CD4-positive, alpha-beta T cell treated with Interleukin-21 for 1 hour (primary cell): ENCODE measurements at places on chromosomes 1 and 21.
A peak's percentile ranks its signal among the peaks of the same experiment; 100 is the strongest.

- no peak for DNase-seq
Measured at GRCh38 chr1:115833856-115834255, 7.1 kb downstream of the NHLH2 start.

DNA sequence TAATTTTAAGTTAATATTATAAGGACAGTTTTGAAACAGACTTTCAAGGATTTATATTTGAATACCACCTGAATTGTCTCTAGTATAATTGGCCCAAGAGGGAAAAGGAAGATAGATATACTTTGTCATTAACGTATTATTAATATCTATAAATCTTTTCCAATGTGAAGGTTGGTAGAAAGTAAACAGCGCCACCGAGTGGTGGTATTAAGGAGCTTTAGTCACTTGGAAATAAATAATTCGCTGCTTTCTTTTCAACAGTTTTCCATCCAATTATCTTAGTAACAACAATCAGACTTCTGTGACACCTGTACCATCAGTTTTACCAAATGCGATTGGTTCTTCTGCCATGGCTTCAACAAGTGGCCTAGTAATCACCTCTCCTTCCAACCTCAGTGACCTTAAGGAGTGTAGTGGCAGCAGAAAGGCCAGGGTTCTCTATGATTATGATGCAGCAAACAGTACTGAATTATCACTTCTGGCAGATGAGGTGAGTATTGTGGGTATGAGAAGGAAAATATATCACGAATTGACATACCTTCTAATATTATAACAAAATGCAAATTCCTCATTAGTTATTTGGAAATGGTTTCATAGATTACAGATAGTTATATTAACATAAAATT is 37.7 kb downstream of the SH3GLB1 start:
- peak; percentile 59 for DNase-seq

GRCh38 chr1:205436776-205437410 is 15.0 kb upstream of the LEMD1 start:
- no peak for DNase-seq

DNA sequence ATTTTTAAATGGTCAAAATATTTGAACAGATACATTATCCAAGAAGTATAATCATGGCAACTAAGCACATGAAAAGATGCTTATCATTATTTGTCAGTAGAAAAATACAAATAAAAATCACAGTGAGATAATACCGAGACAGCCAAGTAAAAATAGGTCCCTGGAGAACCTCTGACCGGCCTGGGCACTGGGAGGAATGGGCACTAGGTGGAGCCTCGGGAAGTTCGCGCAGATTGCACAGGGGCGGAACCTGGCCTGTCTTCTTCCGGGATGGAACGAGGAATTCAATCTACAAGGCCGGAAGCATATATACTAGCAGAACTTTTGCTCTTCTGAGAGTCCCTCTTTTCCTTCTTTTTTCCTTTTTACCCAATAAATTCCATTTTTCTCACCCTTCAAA is 148.5 kb upstream of the CHRM3 start:
- DNase-seq, result no peak

- DNase-seq, result no peak
Measured at GRCh38 chr1:207851696-207852095, 59.2 kb downstream of the CD34 start.

DNA sequence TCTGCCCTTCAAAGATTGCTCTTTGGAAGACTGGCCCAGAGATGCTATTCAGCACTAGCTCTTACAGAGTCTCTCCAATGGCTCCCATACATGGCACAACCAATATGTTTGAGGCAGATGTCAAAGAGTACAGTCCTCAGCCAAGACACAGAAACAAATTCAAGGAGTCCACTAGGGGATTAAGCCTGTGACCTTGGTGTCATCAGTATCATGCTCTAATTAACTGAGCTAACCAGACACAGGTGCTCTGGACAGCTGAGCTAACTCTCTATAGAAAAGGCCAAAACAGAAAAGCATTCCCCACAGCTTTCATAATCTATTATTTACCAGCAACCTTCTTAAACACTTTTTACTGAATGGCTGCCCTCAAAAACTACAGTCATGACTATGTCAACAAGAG is 666.0 kb upstream of the PLXNA2 start:
- no peak for DNase-seq

DNA sequence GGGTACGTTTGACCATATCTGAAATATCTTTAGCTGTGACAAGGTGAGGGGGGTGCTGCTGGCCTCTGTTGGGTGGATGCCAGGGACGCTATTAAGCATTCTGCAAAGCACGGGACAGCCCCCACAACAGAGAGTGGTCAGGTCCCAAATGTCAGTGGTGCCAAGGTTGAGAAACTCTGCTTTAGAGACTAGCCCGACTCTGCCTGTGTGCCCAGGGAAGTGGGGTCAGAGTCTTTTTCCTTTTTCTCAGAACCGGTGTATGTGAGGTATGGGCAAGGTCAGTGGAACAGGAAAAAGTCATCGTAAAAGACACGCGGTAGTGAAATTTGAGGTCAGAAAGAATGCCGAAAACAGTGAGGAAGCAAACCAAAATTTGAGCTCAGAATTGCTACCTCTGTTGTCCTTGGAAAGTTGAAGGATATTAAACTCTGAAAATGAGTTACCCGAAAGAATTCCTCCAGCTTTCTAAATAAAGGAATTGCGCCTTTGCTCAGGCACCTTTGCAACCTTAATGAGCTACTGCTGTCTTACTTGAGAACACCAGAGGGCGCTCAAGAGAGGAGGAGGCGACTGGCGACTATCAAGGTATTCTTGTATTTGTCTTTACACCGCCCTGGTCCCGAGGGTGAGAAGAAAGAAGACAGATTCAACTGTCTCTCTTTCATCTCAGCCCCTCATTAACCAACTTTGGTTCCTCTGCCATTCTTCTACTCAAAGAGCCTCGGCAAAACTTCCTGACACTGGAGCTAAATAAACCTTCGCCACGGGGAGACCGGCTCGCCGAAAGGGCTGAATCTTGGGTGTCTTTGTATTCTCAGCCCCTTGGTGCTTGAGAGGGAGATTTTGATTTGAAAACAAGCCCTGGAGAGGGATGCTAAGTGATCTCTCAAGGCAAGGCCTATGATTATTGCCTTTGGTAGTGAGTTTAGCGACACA is 85.4 kb upstream of the OLIG2 start:
- DNase-seq, result peak; percentile 59

DNA sequence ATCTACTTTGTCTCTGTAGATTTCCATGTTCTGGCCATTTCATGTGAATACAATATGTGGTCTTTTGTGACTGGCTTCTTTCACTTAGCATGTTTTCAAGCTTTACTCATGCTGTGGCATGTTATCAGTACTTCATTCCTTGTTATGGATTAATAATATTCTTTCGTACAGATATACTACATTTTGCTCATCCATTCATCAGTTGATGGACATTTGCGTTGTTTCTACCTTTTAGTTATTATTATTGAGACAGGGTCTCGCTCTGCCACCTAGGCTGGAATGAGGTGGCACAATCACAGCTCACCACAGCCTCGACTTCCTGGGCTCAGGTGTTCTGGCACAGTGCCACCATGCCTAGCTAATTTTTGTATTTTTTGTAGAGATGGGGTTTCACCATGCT is 21.4 kb downstream of the SFPQ start:
- no peak for DNase-seq

- DNase-seq, result no peak
Measured at GRCh38 chr1:53107570-53108322, 34.7 kb downstream of the SLC1A7 start.

DNA sequence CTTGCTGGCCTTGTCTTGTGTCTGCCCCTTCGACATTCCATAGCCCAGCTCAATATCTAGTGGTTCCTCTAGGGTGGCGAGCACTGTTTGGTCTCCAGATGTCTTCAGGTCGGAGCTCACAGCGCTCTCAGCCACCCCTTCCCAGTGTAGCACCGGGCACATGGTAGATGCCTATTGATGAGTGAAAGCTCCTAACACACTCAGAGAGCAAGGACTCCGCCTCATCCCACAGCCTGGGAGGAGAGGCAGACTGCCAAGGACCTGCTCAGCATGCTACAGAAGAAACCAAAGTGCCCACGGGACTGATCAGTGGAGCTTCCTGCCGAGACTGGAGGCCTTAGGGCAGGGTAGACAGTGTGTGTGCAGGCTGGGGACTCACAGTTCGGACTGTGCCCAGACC is 10.9 kb downstream of the PCSK9 start:
- DNase-seq, result no peak

DNA sequence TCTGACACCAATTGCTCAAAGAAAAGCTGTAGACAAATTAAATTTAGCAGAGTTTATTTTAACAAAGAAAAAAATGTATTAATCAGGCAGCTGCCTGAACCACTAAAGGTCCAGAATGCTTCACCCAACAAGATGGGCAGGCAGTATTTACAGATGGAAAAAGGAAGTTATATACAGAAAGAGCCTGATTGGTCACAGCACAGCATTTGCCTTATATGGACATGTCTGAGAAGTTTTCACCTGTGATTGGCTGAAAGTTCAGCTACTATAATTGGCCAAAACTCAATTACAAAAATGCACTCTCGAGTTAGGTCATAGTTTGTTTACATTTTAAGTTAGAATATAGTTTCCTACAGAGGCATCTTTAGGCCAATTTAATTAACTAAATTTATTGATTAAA is 15.1 kb upstream of the FMO1 start:
- no peak for DNase-seq

- no peak for DNase-seq
Measured at GRCh38 chr1:20339811-20340457, 49.3 kb downstream of the VWA5B1 start.

DNA sequence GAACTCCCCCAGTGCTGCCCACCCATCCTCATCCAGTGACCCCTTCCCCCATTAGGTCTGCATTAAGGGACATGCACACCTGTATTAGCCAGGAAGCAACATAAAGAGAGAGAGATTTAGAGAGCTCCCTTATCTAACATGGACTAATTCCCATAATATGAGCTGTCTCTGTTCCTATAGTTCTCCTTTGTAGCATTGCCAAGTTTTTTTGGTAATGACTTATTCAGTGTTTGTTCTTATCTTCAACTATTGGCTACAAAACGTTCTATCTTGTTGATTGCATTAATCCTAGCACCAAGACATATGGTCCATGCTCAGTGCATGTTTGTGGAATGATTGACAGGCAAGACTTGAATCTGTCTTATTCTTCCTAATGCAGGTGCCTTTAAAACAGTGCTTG is 264.0 kb downstream of the ADGRL2 start:
- no peak for DNase-seq

GRCh38 chr1:70164350-70164749 is 41.0 kb downstream of the LRRC40 start:
- DNase-seq, result no peak

DNA sequence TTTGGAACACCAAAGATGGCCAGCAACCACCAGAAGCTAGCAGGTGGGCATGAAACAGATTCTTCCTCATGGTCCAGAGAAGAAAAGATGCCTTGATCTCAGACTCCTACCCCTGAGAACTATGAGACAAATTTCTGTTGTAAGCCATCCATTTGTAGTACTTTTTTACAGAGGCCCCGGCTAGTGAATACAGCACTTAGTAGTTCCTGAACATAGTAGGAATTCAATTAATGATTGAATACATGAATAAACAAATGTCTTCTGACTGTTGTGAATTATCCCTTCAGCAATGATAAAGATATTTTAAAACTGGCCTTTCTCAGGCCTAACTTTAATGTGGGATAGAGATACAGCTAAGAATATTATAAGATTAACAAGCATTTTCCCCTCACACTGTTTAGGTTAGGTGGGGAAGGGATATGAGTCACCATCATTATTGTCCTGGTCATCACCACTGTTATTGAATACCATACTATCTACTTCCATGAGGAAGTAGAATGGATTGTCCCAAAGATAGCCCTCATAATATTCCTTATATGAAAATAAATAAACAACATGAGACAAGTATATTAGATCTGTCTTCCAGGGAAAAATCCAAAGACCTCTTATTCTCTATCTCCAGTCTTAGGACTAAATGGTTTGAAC is 51.4 kb downstream of the ADCY10 start:
- DNase-seq, result no peak

- no peak for DNase-seq
Measured at GRCh38 chr1:115832651-115833050, 8.3 kb downstream of the NHLH2 start.

DNA sequence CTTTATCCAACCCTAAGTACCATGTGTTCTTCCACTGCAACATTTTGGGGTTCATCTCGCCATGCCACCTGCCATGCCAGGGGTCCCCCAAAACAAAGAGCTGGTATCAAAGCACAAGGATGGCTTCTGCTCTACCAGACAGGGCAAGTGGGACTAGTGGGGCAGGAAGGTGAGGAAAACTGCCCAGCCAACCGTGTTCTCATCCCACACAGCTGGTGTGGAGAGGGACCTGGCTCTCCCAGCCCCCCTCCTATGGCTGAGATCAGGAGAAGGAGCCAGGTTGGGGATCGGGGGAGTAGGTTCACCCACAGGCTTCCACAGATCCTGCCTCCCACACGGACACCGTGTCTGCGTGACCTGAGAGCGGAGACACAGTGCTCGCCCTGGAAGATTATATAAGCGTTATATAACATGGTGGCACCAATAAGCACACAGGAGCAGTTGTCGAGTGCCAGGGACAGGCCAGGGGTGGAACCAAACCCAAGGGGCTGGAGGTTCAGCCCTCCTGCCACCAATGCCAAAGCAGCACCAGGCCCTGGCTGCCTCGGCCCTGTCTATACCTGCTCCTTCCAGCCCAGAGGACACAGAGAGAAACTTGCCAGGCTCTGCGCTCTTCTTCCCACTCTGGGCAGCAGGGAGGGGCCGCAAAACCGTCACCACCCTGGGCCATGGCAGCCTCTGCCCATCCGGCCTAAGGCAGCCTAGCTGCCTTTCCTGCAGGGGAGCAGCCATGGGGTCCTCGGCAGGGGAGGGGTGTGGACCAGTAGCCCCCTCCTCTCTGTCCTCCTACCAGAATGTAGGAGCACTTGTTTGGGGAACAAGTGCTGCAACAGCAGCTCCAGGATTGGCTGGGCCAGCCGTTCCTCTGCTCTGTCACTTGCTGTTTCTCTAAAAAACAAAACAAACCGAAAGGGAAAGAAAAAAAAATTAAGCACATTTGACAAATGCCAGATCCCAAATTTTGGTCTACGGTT is 43.5 kb downstream of the CD34 start:
- peak; percentile 43 for DNase-seq

DNA sequence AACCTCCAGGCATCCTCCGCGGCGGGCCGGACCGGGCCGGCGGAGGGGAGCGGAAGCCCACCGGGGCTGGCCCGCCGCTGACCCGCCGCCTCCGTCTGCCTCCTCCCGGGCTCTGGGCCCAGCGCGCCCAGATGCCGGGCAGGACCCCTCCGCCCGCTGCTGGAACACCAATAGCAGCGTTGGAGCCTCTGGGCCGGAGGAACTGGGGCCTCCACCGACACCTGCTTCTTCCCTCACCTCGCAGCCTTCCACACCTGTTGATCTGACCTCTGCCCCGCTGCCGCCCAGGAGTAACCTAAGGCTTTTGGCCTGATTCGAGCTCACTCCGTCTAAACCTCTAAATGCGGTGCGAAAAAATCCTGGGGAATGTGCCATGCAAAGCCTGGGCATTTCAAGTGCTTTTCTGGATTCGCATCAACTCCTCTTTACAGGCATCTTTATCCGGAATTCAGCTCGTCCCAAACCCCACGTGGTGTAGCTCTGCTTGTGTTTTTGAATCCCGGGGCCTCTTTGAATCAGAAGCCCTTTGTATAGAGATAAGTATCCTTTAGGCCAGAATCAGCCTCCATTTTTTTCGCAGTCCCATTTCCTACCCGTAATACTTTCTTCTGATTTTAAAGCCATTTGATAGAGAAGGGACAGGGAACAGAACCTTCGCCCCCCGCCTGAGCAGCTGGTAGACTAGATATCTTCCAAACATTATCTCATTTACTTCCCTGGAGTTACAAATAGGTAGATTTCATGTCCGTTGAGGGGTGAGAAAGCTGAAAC is 680 bp upstream of the CNN3 start:
- no peak for DNase-seq

GRCh38 chr1:170680428-170680827 is 16.5 kb downstream of the PRRX1 start:
- DNase-seq, result no peak

GRCh38 chr1:30700528-30701257 is 22.7 kb downstream of the MATN1 start:
- DNase-seq, result no peak
